Fibroblast of lung (primary cell): ENCODE measurements at places on chromosomes 7 and 10. TPM values are rescaled to one million over a fixed set of nuclear protein-coding genes. Genes with fewer than 3 reads are reported as not detected.

DNA sequence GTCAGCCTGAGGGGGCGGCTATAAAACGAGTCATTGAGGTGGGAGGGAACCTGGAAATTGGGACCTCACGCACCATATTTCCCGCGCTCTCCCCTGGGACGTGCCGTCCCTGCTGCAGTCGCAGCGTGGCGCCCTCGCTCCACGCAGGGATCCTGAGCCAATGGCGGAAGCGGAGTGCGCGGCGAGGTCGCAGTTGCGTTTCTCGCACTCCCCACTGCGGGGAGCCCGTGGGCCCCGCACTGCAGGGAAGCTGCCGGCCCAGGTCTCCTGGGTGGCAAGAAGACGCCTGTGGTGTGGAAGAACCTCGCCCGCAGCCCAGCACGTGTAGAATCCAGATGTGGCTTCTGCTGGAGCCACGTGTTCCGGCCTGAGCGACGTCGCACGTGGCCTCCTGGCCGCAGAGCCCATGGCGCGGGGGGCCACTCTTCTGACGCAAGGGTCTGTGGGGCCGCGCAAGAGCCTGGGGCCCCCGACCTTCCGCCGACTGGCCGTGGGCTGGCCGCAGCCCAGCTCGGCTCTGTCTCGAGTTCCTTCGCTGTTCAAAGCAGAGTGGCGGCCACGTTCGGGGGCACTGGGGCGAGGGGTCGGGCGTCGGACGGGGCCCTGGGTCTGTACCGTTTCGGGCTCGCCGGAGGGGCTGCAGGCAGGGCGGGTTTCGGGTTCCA lies 26.4 kb downstream of the HIF1AN start:
- DNase-seq: peak; percentile 62

DNA sequence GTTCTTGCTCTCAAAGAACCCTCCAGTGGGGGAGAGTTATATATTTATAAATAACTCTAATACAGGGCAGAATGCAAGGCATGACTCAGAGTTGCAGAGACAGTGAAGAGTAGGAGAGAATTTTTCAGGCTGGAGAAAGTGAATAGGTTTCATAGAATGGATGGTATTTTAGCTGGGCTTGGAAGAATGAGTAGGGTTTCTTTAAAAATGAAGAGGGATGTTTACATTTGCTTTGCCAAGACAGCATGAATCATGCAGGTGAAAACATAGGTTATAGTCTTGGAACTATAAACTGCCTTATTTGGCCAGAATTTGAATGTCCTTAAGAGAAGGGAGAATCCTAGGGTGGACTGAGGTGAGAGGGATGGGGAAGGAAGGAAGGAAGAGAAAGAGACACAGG lies 124.8 kb downstream of the CPED1 start:
- DNase-seq: peak; percentile 70

- DNase-seq: peak; percentile 76
These were observed 107.9 kb upstream of the PPIF start for GRCh38 chr10:79239275-79239779.

The NME8 gene
- not detected in 2 replicates for total RNA-seq

The DNTT gene
- total RNA-seq: not detected in 2 replicates

The PNLIPRP3 gene
- not detected in 2 replicates for total RNA-seq
